ENCODE measurements at places on chromosomes 7 and 10. TPM values are rescaled to one million over a fixed set of nuclear protein-coding genes. Genes with fewer than 3 reads are reported as not detected.

The SPDYE6 gene
- total RNA-seq: not detected

The SPDYE11 gene
- not detected for total RNA-seq

The SMKR1 gene
- total RNA-seq: 1.6 TPM

The ENKUR gene
- total RNA-seq: not detected

The TRIM50 gene
- total RNA-seq: not detected

The LBX1 gene
- not detected for total RNA-seq

The ZNF107 gene
- 20.2 TPM for total RNA-seq

The AS3MT gene
- 0.52 TPM for total RNA-seq

The ZNF777 gene
- total RNA-seq: 12.9 TPM

The MYL10 gene
- total RNA-seq: not detected

The INMT gene
- not detected for total RNA-seq

The AGBL3 gene
- total RNA-seq: 3.6 TPM

The WIPF3 gene
- total RNA-seq: not detected

All from activated CD8-positive, alpha-beta T cell treated with anti-CD3 and anti-CD28 coated beads, Interleukin-2, amount 10 ng/mL, durations not matched to agents 7 days and 5 days (primary cell).